Ammon's horn (tissue), 1 donor: ENCODE measurements at places on chromosomes 11 and 22.
A peak's percentile ranks its signal among the peaks of the same experiment; 100 is the strongest.

DNA sequence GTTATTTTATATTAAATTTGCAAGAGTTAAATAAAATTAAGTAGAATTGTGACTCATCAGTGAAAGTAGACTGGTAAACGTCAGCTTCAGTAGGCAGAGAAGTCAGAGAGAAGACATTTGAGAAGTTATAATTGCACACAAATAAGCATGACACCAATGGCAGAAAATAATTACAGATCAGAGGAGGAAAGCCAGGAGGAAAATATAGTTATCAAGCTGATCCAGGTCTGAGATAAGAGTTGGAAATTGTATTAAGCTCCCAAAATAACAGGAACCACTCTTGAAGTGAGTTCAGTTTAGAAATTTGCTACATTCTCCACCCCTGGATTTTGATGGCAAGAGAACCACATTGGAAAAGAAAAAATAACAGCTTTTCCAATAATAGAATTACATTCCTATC, 533.8 kb upstream of the CHORDC1 start:
- no peak for DNase-seq

DNA sequence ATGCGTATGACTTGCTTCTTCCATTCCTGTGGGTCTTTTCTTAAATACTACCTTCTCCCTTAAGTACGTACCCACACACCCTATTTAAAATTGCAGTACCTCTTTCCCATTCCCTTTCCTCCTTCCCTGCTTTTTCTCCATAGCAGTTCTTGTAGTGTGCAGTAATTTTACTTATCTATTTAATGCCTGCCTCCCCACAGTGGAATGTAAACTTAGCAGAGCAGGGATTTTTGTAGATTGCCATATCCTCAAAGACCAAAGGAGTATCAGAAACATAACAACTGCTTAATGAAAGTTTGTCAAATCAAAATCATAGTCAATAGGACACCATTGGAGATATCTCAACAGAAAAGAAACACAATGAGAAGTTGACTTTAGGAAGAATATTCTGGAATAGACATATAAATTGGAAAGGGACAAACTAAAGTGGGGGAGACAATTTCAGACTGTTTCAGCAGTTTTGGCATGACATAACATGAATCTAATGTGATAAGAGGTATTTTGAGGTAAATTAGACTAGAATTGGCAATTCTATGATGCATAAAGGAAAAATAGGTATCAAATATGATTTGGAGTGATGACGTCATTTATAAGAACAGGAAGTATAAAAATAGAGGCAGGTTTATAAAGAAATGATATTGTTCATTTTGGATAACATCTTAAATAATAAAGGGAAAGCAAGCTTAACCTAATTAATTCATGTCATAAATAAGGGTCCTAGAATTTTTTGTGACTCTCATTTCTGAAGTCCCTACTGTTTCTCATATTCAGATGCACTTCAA, 188.4 kb downstream of the SOX6 start:
- DNase-seq = no peak

DNA sequence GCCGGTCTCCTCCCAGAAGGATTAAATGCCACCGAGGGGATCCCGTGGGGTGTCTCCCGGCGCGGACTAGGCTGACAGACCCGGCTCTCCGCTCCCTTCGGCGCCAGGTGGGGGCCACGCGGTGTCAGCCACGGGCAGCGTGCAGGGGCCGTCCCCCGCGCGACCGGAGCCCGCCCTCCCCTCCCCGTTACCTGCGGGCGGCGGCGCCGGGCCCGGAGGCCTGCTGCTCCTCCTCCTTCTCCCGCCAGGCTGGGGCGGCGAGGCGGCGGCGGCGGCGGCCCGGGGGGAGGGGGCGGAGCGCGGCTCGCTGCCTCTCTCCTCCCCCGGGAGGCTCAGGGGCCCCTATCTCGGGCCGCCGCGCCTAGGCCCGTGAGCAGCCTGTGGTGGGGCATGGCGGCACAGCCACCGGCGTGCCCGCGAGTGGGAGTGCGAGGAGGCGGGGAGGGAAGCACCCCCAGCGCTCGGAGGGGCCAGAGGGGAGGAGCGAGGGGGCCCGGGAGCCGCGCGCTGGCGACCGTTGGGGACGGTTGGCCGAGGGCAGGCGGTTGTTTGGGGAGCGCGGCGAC, 450 bp downstream of the ZBTB44 start:
- DNase-seq = peak; percentile 58

- no peak for DNase-seq
Observed at GRCh38 chr11:76161261-76161961, 44.9 kb downstream of the WNT11 start.

- DNase-seq = no peak
Observed at GRCh38 chr11:107598225-107599139, 7.5 kb downstream of the ELMOD1 start.

DNA sequence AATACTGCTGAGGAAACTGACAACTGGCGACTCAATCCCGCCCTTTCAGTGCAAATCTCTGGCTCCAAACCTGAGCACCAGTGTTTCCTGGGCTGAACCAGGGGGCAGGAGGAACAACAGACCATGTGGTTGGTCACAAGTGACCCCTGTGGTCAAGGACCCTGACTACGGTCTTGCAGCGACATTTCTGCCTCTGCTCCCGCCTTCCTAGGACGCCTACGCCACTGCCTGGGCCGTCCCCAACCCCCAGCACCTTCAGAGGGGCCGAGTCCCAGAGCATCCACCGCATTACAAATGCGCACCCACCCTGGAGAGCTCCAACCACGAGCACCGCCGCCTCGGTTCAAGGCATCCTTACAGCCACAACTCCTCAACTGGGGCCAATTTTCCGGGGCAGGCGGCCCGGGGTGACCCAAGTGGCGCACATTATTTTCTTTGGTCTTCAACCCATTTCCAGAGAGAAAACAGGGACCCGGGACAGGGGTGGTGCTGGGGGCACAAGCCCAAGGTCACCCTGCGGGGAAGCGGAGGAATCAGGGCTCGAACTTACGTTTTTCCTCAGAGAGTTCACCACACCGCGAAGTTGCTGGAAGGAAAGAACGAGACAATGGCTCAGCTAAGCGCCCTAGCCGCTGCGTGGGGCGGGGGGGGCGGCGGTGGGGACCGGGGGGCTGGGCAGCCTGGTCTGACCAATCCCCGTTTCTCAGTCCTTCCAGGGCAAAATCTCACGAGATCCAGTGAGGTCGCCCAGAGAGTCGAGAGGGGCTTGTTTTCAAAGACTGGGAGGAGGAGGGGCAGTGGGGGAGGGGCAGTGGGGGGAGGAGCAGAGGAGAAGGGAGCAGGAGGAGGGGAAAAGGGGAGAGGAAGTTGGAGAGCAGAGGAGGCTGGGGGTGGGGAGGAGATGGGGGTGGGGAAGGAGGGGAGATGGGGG, 1.8 kb downstream of the PRAME start:
- no peak for DNase-seq

- peak; percentile 85 for DNase-seq
Observed at GRCh38 chr22:35961480-35962295, 66.9 kb downstream of the RBFOX2 start.

DNA sequence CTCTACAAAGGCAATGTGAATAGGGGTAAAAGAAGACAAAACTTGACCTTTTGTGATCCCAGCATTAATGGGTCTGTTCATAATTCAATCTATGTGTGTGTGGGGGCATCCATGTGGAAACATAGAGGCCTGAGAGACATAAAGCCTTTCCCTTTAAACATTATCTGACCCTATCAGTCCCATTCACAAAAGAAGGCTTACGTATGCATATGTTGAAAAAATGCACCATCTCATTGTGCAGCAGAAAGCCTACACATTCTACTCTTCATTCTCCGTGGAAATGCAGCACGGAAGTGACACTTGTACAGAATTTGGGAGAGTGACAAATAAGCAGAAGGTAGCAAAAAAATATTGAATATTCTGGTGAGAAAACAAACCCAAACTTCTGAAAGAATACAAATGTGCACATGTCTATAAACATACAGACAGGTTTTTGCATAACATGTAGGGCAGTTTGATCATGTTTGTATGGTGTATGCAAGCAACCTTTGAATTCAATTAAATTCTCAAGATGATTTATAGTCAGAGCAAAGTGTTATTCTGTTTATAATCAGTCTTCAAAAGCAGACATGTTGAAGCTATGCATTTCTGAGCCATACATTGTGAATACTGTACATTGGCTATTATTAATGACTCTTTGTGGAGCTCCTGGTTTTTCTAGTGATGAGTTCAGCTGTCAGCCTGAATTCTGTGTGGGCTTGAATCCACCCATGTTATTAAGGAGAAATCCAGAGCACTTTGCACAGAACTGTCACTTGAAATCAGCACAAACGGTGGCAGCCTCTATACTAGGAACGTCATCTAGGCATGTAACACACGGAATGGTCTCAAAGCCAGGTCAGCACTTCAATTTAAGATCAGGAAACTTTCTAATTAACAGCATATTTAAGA, 236.8 kb downstream of the DCDC1 start:
- no peak for DNase-seq

DNA sequence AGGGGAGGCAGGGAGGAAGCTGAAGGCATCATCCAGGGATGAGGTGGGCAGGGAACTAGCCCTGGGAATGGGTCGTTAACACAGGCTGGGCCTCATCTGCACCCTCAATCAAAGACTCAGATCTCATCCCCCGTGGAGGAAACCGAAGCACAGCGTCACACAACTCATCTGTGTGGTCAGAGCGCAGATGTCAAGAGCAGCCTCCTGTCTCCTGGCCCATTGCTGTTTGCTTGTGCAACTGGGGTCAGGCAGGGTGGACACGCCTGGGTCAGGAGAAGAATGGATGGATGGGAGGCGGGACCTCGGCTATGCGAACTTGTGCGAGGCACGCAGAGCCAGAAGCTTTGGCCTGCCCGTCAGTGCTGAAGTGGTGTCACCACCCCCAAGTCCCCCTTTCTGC, 218.1 kb downstream of the CEP164 start:
- no peak for DNase-seq

DNA sequence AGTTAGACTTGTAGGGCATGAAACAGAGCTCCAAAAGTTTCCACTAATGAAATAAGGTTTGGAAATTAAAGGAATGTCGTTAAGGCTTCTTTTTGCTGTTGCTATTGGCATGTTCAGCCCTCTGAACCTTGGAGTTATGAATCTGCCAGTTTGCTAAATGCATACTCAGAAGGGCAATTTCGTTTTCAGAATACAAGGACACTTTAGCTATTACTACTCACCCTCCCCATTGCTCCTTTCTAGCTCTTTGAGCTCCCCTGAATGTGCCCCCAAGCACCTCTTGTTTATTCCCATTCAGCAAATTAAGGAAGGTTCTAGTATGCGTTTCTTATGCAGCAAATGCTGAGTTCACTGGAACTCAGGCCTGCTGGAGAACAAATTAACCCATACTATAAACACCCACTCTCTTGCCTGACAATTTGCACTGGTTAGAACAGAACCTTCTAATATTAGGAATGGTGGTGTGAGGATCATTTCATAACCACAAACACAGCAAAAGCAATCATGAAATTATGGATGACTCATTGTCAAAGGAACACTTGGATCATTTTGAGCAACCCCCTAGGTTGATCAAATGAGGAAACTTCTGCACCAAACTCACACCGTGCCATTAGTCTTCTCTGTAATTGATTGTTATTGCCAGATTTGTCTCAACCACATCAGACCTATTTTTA, 26.2 kb upstream of the LIN7C start:
- peak; percentile 55 for DNase-seq

DNA sequence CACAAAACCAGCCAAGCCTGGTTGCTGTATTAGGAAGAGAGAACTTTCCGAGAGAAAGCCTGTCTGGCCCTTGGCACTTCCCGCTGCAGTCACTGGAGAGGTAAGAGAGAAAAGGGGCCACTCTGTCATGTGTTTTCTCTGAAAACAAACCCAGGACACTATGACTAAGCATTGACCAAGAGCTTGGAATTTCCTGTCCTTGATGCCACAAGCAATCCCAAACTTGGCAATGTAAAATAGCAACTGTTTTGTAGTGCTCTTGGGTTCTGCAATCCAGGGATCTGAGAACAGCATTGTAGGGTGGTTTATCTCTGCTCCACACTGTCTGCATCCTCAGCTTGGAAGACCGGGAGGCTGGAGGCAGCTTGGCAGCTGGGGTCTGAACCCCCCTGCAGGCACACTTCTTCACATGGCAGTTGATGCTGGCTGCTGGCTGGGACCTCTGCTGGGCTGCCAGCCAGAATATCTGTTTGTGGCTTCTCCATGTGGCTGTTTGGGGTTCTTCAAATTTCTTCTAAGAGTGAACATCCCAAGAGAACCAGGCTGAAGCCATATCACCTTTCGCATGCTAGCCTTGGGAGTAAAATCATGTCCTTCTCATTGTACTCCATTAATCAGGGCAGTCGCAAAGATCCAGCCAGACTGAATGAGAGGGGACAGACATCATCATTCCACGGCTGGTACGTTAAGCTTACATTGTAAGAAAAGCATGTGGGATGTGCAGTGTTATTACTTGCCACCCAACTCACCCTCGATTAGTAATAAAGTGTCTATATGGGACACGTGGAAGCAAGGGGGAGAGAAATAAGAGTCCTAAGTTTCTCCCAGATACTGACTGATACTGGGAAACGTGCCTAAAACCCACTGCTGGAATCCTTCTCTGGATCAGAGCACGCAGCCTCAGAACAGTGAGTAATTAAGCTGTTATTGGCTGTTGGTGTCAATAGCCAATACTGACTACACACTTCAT, 537.4 kb upstream of the B3GAT1 start:
- DNase-seq = no peak

- no peak for DNase-seq
Observed at GRCh38 chr11:130611791-130612251, 163.4 kb downstream of the ADAMTS15 start.

GRCh38 chr11:7004482-7004881, 15.7 kb downstream of the ZNF214 start:
- peak; percentile 21 for DNase-seq

DNA sequence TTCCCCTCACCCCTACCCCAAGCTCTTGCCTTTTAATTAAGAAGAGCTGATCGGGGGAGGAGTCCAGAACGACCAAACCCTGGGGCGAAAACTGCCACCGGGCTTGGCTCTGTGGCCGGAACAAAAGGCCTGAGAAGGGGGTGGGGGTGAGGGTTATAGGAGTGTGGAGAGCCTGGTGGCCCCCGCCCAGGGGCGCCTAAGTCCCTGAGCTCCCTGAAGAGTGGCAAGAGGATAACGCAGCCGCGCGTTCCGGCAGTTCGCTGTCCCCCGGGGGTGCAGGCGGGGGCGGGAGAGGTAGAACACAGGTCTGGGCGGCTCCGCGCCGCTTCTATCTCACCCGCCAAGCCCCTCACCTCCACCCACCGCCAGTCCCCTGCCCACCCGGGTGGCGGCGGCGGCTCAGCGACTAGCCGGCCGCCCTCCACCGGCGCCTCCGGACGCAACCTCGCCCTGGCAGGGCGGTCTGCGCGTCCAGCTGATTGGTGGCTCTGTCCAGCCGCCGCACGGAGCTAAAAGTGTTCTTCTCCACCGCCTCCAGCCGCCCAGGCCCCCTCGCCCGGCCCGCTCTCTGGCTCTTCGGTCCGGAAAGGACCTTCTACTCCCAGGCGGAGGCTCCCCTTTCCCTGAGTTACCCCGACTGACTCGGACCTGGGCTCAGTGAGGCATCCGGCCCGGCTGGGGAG, 18.7 kb upstream of the BDNF start:
- DNase-seq = no peak

DNA sequence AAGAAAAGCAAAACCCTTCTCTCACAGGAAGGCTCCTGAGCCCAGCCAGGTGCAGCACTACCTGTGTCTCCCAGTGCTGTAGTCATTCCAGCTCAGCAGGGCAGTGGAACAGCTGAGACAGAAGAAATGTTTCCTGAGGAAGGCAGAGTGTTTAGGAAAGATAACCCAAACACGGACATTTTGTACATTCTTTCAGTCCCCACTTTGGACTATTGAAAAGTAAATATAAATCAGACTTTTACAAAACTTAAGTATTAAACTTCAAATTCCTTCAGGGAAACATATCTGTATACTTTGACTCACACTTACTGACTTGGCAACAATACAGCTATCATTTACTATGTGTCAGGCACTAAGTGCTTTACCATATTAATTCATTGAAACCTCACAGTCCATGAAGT, 40.4 kb downstream of the RRAS2 start:
- DNase-seq = no peak
